ENCODE measurements at places on chromosomes 12 and 14.

DNA sequence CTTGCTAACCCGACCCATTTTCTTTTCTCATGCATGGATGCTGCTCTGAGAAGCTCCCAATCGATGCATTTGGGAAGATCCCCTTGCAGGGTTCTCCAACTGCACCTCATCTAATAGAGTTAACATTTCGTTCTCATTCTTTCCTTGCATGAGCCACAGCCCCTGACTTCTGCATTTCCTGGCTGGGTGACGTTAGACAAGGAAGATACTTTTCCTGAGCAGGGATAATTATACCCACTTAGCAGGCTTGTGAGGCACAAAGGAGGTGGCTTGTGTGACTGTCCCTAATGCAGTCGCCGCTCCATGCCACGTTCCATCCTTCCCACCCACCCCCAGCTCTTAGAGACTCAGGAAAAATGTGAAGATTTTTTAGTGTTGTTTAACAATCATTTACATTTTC, 195.1 kb downstream of the CHST11 start:
- DNase-seq: no peak

DNA sequence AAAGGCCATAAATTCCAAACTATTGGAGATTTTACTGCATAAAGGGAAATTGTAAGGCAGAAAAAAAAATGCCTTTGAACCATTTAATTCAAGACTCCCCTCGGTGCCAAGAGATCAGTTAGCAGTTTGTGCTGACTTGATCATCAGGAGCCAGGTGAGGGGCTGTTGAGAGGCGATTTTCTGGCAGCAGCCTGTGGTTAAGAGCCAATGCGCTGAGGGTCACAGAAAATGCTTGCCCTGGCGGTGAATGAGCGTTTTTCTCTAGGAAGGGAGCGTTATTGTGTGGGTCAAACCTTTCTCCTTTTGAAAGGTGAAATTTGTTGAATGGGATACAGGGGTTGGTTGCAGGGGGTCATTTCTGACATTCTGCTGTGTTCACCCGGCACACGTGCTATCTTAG, 4.7 kb downstream of the SRRM4 start:
- no peak for DNase-seq

DNA sequence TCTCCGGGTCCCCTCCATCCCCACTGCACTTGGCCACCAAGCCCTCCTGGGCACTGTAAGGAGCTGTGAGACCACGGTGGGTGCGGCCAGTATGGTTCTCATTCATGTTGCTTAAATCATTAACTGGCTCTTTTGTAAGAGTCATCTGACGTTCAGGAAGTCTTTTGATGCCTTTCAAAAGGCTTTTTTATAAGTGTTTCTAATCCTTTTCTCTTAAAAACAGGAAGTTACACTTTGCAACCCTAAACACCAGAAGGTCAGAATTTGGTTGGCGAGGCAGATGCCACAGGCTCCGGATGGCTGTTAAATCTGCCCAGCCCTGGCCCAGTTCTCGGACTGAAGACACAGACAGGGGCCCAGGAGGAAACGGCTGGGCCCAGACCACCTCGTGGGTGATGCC, 26.1 kb upstream of the DIO3 start:
- DNase-seq: no peak

GRCh38 chr12:18443768-18444437, 182.6 kb downstream of the PIK3C2G start:
- no peak for DNase-seq

DNA sequence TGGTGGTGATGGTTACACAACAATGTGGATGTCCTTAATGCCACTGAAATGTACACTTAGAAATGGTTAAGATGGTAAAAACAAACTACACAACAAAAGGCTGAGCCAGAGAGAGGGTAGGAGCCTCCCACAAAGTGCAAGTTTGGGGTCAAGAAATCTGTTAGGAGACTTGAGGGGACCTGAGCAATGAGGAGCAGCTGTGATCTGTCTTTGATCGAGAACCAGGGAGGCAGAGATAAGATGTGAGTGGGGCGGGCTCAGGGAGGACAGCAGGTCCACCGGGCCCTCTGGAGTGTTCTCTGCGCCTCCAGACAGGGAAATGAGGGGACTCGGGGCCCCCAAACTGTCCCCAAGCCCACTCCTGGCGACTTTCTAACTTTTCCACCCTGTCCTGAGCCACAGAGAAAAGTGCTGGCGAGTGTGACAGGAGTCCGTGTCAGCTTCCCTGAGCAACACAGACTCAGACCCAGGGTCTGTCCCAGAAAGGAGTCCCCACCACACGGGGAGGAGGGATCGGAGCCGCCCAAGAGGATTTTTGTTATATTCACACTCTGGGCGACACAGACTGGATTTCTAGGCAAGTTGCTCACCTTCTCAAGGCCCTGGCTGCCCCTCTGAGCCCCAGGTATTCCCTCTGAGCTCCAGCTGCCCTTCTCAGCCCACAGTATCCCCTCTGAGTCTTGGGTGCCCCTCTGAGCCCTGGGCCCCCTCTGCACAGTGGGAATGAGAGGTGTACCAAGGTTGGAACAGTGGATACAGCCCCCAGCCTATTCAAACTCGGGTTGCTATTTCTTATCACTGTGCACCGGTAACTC, 11.5 kb upstream of the SCARB1 start:
- no peak for DNase-seq

DNA sequence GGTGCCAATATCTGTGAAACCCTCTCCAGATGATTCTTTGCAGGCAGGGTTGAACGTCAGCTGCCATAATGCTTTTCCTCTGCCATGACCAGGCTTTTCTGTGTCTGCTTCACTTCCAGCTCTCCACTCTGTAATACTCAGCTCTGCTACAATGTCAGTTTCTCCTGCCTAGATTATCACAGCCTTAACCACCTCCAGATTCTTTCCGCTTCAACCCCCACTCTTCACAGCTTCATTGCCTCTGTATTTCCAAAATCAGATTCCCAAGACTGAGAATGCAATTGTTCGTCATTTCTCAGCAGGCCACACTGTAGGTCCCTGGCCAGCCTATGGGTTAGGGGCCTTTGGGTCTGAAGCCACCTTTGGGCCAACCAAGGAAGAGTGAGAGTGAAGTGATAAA, 73.7 kb upstream of the SCN8A start:
- DNase-seq: no peak

- no peak for DNase-seq
Measured at GRCh38 chr14:35366056-35366451, 38.5 kb downstream of the NFKBIA start.

Data from NCI-H187 treated with DMSO at 0.1 percent for 48 hours (cell line).